NCI-H510A treated with DMSO at 0.1 percent for 48 hours (cell line): ENCODE measurements at places on chromosomes 11 and 22.

GRCh38 chr11:78010755-78011154 lies 12.3 kb downstream of the KCTD14 start:
- DNase-seq, result no peak

DNA sequence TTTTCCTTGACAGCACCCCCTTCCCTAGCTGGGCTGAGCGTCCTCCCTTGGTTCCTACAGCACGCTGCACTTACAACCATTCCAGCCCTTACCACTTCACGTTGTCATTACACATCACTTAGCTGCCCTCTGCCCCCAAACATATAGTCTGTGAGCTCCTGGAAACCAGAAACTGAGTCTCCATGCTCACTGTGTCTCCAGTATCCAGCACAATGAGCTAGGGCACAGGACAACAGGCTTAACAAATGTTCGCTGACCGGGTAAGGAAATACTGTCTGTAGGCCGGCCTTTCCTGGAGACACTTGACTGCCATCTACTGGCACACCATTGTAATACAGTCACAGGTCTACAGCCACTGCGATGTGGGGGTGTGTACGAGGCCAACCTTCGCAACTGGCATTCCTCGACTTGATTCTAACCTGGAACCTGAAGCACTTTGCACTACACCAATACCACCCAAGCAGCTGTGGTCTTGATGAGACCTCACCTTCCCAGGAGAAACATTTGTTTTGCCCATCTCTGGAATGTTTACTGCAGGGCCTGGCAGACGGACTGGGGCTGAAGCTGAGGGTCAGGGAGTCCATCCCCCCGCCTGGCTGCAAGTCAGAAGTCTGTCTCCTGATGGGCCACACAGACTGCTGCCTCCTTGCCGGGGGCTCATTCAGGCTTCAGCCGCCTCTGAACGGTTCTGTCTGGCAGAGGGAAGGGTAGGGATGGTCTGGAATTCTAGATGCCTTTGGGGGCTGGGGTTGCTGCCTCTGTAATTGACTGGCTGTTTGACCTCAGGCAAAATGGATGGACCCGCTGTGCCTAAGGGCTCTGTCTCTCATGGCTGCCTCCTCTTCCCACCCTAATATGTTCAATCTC lies 72.0 kb downstream of the SYN3 start:
- DNase-seq, result peak; percentile 26

DNA sequence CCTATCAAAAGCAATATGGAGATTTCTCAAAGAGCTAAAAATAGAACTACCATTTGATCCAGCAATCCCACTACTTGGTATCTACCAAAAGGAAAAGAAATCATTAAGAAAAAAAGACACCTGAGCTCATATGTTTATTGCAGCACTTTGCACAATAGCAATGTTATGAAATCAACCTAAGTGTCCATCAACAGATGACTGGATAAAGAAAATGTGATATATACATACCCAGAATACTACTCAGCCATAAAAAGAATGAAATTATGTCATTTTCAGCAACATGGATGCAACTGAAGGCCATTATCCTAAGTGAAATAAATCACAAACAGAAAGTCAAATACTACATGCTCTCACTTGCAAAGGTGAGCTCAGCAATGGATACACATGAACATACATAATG lies 1565.5 kb upstream of the RAG2 start:
- DNase-seq, result no peak

GRCh38 chr11:111777094-111778046 lies 11.2 kb upstream of the PPP2R1B start:
- DNase-seq, result peak; percentile 60

DNA sequence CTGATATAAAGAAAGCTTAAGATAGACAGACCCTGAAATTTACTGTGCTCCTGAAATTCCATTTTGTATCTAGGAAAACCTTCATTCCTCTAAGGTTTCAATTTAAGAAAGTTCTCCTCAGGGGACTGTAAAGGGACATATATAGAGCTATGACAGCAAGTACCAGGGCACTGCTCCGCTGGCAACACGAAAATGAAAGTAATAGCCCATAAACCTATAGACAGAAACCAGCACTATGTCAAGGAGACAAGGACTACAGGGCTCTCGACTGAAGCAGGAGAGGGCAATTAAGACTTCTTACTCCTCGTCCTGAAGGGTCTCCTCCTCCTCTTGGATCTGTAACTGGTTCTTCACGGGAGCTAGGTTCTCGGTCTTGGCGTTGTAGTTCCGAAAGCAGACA lies 6.9 kb downstream of the FEZ1 start:
- no peak for DNase-seq

GRCh38 chr11:46235777-46236688 lies 41.4 kb upstream of the CREB3L1 start:
- DNase-seq, result no peak

GRCh38 chr11:3155691-3156258 lies 9.3 kb downstream of the OSBPL5 start:
- DNase-seq, result no peak

GRCh38 chr22:38944653-38945052 lies 12.8 kb upstream of the APOBEC3A start:
- no peak for DNase-seq

- DNase-seq, result no peak
Observed at GRCh38 chr11:76155500-76156227, 50.6 kb downstream of the WNT11 start.

- DNase-seq, result no peak
Observed at GRCh38 chr11:69394234-69394868, 87.1 kb upstream of the LINC01488 start.

GRCh38 chr11:34143048-34143447 lies 37.6 kb downstream of the NAT10 start:
- no peak for DNase-seq

GRCh38 chr11:19975414-19975990 lies 184.8 kb downstream of the DBX1 start:
- DNase-seq, result no peak

DNA sequence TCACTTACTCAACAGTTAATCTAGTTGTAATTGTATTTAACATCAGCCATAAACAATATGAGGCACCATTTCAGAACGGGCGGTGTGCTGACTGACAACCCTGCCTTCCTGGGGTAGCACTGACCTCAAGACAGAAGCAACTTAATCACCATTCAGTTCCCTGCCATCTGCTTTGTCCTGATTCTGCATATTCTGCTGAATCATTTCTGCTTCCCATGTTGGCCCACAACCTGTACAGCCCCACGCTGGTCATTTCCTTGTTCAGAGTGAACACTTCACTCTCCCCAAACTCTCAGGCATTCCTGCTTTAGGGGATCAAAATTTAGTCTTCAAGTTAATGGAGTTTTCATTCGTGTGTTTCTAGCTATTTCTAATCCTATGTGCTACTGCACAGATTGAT lies 132.3 kb upstream of the ZBED5 start:
- DNase-seq, result no peak
